CD4-positive, alpha-beta memory T cell (primary cell): ENCODE measurements at places on chromosomes 12 and 14.

DNA sequence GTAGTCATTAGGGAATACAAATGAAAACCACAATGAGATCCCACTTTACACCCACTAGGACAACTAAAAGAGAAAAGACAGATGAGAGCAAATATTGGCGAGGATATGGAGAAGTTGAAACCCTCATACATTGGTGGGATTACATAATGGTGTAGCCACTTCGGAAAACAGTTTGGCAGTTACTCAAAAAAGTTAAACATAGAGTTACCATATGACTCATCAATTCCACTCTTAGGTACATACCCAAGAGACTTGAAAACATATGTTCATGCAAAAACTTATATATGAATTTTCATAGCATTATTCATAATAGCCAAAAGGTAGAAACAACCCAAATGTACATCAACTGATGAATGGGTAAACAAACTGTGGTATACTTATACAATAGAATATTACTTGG, 27.1 kb downstream of the ALDH1L2 start:
- no peak for DNase-seq

DNA sequence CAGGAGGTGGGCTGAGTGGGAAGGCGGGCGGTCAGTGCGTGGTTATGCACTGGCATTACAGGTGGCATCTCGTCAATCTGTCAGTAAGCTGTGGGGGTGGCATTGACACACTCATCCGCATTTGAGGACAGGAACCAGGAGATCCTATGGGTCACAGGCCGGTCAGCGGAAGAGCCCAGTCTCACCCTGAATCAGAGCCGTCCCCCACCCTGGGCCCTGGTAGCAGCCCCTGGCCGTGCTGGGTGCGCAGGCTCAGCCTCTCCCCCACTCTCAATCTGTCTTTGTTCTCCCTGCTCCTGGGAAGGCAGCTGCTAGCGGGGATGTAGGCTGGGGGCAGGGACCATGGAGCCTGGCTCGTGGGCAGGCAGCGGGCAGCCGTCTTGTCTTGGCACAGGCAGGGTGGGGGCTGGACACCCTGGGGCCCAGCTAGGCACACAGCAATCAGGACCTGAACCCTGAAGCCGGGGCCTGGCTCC, 5.1 kb downstream of the INF2 start:
- no peak for DNase-seq

- no peak for DNase-seq
Measured at GRCh38 chr12:14357486-14357885, 8.0 kb upstream of the ATF7IP start.

DNA sequence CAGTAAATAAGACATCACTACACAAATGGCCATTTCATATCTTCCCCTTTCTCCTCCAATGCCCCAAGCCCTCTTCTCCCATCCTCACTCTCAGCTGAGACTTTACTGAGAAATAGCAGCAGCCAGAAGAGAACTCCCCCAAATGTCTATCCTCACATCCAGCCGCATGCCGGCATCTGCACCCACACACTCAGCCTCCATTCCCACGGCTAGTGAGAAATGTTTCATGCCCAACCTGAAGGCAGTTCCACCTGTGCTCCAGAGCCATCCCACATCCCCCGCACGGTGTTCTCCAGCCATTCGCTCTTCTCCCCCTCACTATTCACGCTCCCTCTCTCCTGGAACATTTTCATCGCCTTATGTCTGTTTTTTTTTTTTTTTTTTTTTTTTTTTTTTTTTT, 208.7 kb upstream of the DIO3 start:
- no peak for DNase-seq

DNA sequence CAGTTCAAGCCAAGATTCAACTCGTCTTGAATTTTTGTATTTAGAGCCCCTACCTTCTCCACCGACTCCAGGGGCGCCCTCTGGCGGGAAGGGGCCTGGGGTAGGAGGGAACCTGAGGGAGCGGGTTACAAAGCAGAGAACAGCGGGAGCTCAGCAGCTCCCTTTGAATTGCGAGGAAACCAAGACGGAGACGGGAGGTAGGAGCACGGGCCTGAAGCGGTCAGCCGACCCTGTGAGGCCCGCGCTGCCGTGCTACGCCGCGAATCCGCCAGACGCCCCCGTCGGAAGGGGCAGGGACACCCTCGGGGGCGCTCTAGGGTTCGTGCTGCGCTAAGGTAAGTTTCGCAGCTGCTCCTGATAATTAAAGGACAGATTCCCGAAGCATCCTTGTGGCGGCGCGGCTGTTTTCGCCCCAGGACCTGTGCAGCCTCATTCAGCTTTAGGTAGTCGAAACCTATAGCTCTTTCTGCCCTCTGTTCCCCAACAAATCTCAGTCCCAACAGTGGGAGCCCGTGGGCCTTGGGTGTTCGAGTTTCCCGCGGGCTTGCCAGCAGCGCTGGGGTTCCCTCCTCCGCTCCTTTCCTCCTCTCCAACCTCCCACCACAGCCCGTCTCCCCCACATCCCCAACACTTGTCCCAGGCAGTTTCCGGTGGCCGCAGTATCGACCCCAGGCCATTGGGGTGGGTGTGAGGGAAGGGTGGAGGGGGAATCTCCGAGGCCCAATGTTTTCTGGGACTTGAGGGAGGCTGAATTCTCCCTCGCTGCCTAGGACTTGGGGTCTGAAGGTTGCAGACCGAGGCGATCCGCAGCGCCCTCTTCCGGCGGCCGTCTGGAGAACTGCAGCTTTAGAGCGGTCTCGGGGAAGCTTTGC, 5.1 kb upstream of the NKX2-1 start:
- no peak for DNase-seq

DNA sequence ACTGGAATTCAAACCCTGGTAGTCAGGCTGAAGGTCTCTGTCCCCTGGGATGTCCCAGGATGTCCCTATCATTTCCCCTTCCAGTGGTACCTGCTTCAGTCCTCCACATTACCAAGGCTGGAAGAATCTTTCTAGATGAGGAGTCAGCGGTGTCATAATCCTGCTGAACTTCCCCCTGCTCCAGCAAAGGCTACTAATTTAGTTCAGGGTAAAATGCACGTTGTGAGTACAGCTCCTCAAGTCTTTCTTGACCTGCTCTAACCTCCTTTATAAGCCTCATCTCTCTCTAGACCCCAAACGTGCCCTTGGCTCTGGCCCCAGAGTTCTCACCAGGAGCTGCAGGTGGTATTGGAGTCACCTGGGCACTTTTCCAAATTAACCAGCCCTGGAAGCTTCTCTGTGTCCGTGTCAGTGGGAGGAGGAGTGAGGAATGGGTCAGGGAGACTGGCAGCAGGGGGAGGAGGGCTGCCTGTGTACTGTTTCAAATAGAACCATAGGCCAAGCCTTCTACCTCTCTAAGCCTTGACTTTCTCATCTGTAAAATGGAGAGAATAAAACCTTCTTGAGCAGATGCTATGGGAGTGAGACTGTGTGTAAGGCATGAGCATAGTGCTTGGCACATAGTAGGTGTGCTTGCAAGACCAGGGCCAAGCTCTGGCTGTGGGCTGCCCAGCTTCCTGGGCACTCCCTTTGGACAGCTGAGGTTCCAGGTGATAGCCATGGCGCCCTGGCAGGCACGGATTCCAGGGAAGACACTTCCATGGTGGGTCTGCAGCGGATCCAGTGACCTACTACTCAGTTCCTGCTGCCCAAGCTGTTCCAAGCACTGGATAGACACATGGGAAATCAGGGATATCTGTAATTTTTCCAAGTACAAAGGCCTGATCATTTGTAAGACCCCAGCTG, 24.5 kb downstream of the ASB2 start:
- no peak for DNase-seq

- DNase-seq: no peak
Measured at GRCh38 chr12:16636435-16637055, 30.6 kb upstream of the LMO3 start.

DNA sequence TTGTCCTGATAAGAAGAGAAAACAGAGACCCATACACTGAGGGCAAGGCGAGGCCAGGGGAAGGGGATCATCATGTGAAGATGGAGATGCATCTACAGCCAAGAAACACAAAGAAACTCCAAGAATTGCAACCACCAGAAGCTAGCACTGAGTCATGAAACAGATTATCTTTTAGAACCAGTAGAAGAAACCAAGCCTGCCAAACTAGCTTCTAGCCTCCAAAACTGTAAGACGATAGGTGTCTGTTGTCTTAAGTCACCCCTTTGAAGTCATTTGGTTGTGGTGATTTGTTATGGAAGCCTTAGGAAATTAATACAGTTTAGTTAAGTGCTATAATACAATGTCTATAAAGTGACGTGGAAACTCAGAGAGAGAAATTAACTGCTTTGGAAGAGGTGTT, 15.4 kb downstream of the KCNC2 start:
- DNase-seq: no peak

GRCh38 chr12:3252450-3252891, 175.3 kb downstream of the TSPAN9 start:
- DNase-seq: no peak

GRCh38 chr14:99677231-99678140, 6.6 kb upstream of the CYP46A1 start:
- DNase-seq: no peak

GRCh38 chr14:93511001-93511400, 80.3 kb downstream of the UNC79 start:
- no peak for DNase-seq

DNA sequence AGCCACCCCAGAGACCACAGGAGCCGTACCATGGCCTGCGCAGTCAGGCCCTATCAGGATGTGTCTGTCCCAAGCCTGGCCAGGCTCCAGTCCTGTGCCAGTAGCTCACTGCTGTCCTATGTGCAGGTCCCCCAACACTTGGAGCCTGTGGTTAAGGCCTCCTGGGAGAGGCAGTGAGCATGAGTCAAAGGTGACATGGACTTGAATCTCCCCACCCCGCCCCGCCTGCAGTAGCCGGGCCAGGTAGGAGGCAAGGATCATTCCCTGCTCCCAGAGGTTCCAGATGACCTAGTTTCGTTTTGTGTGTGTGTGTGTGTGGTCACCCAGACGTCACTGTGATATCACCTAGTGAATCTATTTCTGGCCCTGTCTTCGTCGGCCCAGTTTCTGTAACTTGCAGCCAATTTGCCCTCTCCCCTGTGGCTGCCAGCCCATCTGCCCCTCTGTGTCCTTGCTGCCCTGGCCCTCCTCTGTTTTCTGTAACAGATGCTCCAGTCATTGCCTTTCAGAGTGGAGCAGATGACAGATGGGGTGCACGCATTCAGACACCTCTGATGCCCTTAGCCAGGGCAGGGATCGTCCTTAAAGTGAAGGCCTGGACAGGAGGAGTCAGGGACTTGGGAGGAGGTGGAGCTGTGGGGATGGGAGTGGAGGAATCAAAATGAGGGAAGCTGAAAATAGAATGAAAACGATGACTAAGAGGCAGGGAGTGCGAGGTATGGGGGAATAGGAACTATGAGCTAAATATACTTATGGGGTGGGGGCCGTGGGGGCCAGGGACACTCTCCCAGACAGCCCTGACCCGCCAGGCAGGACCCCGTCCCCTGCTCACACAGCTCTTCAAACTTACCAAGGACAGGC, 37.4 kb downstream of the SLC6A12 start:
- DNase-seq: no peak

- DNase-seq: no peak
Measured at GRCh38 chr12:79983986-79984620, 49.2 kb upstream of the PPP1R12A start.

GRCh38 chr12:94149119-94149780, 873 bp downstream of the PLXNC1 start:
- peak; percentile 40 for DNase-seq

- no peak for DNase-seq
Measured at GRCh38 chr14:54890788-54891187, 11.8 kb downstream of the GCH1 start.

GRCh38 chr12:82841487-82841904, 154.8 kb downstream of the TMTC2 start:
- no peak for DNase-seq

- DNase-seq: no peak
Measured at GRCh38 chr12:30450872-30451271, 244.8 kb downstream of the IPO8 start.

GRCh38 chr12:42326541-42327226, 717 bp downstream of the PPHLN1 start:
- DNase-seq: peak; percentile 36

GRCh38 chr12:77888611-77889010, 57.9 kb downstream of the NAV3 start:
- no peak for DNase-seq

- DNase-seq: no peak
Measured at GRCh38 chr14:102819747-102820330, 42.6 kb downstream of the TRAF3 start.

DNA sequence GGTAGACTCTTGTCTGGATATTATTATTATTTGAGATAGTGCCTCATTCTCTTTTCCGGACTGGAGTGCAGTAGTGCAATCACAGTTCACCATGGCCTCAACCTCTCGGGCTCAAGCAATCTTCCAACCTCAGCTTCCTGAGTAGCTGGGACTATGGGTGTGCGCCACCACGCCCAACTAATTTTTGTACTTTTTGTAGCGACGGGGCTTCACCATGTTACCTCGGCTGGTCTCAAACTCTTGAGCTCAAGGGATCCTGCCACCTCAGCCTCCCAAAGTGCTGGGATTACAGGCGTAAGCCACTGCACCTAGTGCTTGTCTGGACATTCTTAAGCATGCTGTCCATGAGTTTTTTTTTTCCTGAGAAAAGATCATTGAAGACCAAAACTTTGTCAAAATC, 498.9 kb upstream of the RGS6 start:
- DNase-seq: no peak

DNA sequence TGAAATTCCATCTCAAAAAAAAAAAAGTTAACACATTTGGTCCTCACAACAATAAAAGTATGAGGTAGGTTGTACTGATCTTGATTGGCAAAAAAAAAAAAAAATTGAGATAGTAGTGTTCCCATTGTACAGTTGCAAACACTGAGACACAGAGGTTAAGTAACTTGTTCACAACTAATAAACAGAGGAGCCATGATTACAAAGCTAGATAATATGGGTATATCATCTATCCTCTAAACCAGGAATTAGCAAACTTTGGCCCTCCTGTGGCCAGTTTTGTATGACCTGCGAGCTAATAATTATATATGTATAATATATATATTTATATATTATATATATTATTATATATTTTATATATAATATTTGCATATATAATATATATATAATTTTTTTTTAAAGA, 2.3 kb upstream of the PSME1 start:
- no peak for DNase-seq

- DNase-seq: no peak
Measured at GRCh38 chr12:49558526-49558925, 9.4 kb downstream of the MCRS1 start.
